ENCODE measurements at places on chromosomes 1 and 21. TPM values are rescaled to one million over a fixed set of nuclear protein-coding genes. Genes with fewer than 3 reads are reported as not detected.

The CYB5RL gene
- total RNA-seq: 8.9 TPM

The TCEANC2 gene
- 5.0 TPM for total RNA-seq

The CNKSR1 gene
- 1.3 TPM for total RNA-seq

The C1orf115 gene
- 3.1 TPM for total RNA-seq

The SLAMF8 gene
- total RNA-seq: 0.63 TPM

The C1orf94 gene
- total RNA-seq: 0.06 TPM

The ARID4B gene
- total RNA-seq: 22.9 TPM

The GJA8 gene
- not detected for total RNA-seq

The C1orf56 gene
- 2.4 TPM for total RNA-seq

The VSIG8 gene
- not detected for total RNA-seq
